Psoas muscle (tissue), 8 donors: ENCODE measurements at places on chromosomes 3 and 15. TPM values are rescaled to one million over a fixed set of nuclear protein-coding genes. Genes with fewer than 3 reads are reported as not detected.

Gene CPNE4
- total RNA-seq: not detected

Gene UBXN7
- total RNA-seq: 15.1 TPM

Gene WDR93
- total RNA-seq: not detected

Gene ROBO2
- total RNA-seq: 0.12 TPM

Gene COL6A5
- not detected for total RNA-seq

Gene CLSTN2
- total RNA-seq: 1.5 TPM

Gene ATP13A5
- not detected for total RNA-seq

Gene UNC13C
- total RNA-seq: 14.4 TPM

- H3K27me3 ChIP-seq: no peaks in the 10 kb centered on the region
- H3K4me1 ChIP-seq: no peaks in the 10 kb centered on the region
- H3K4me3 ChIP-seq: no peak overlapping the region
- no peaks in the 10 kb centered on the region for H3K36me3 ChIP-seq
- DNase-seq: no peak
Observed at GRCh38 chr3:29215948-29216347, 64.9 kb upstream of the RBMS3 start.

- no peak overlapping the region for H3K4me3 ChIP-seq
- DNase-seq: no peak
- no peaks in the 10 kb centered on the region for H3K36me3 ChIP-seq
- no peaks in the 10 kb centered on the region for H3K4me1 ChIP-seq
Observed at GRCh38 chr15:54312528-54312927, 334.3 kb downstream of the UNC13C start.

DNA sequence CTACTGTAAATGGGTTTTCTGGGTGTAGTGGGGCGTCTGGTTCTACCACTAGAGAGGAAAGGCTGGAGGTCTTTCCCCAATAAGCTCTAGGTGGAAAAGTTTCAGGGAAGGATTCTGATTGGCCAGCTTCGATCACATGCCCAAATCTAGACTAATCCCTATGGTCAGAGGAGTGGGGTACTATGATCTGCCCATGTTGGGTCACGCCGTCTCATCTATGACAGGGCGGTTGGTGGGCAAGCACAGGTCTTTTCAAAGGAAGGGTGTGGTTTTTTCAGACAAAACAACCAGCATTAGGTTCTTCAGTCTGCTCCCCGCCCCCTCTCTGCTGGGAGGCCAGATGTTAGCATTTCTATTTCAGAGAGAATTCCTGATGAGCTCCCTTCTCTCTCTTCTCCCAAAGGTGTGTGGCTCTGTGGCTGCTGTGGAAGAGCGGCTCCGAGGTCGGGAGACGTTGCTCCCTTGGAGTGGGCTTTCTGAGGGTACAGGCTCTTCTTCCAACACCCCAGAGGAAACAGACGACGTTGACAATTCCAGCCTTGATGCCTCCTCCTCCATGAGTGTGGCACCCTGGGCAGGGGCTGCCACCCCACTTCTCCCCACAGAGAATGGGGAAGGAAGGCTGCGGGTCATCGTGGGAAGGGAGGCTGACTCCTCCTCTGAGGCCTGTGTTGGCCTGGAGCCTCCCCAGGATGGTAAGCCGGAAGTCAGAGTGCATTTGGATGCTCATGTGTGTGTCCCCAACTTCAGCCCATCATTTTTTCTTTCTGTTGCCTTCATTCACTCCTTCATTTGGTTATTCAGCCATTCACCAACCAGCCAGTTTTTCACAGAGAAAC lies 9.7 kb upstream of the TATDN2 start:
- peaks cover 85% of the 10 kb centered on the region for H3K36me3 ChIP-seq
- no peaks in the 10 kb centered on the region for H3K27me3 ChIP-seq

DNA sequence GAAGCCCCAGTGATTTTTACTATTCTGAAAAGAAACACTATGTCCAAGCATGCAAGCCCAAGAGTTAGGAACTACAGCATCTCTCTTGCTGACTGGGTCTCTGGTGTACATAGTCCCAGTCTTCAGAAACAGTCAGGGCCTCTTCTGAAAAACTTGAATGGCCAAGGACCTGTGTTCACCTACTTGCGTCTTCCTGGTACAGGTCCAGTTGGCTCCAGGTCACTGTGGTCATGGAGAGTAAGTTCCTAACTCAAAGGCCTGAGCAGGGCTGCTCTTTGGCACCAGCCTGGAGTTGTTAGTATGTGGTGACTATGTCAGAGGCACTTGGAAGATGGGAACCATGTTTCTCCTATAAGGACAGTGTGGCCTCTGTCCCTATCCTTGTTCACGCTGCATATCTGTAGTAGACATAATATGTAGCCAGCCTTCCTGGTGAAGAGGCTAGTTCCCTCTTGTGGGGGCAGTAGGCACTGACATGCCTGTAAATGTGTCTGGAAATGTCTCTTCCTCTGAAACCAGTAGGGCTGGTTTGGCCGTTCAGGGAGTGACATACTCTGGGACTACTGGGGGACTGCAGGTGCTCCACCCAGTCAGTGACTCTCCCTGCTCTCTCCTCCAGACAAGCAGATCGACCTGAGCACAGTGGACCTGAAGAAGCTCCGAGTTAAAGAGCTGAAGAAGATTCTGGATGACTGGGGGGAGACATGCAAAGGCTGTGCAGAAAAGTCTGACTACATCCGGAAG lies 2.6 kb upstream of the RBM15B start:
- peaks cover 3% of the 10 kb centered on the region for H3K36me3 ChIP-seq
- no peak for DNase-seq
- H3K4me3 ChIP-seq: no peak overlapping the region
- no peaks in the 10 kb centered on the region for H3K27me3 ChIP-seq

DNA sequence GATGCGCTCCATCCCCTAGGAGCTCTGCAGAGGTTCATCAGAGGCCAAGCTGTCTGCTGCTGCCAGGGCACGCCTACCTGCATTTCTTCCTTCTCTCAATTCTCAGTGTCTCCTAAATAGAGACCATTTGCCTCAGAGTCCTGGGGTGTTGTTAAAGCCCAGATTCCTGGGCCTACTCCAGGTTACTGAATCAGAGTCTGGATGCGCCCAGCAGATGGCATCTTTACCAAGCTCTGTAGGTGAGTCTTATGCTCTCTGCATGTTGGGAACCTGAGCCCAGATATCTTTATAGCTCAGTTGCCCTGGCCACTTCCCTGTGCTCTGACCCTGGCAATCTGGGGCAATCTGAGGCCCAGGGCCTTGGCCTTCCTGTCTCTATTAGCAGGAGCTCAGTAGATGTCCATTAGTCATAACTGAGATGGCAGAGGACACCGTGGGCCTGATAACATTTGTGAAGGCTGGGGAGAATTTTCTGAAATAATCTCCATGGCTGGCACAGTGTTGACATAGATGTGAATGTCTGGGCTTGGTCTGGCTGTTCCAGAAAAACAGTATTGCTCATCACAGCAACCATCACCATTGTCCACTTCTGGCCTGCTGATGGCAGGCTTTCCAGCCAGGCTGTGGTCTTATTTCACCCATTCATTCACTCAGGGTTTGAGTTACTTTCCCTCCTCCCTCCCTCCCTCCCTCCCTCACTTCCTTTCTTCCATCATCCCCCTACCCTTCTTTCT lies 13.3 kb upstream of the RBP1 start:
- DNase-seq: no peak
- H3K4me1 ChIP-seq: no peaks in the 10 kb centered on the region
- no peaks in the 10 kb centered on the region for H3K36me3 ChIP-seq
- no peaks in the 10 kb centered on the region for H3K27me3 ChIP-seq

- no peaks in the 10 kb centered on the region for H3K36me3 ChIP-seq
- H3K27me3 ChIP-seq: no peaks in the 10 kb centered on the region
- no peaks in the 10 kb centered on the region for H3K4me1 ChIP-seq
- DNase-seq: no peak
- no peak overlapping the region for H3K4me3 ChIP-seq
Observed at GRCh38 chr15:81375461-81375860, 1.4 kb upstream of the TMC3 start.

- peak overlapping the region; percentile 42 for H3K4me3 ChIP-seq
- H3K27ac ChIP-seq: peak overlapping the region; percentile 73
- H3K36me3 ChIP-seq: no peaks in the 10 kb centered on the region
- H3K4me1 ChIP-seq: peaks cover 69% of the 10 kb centered on the region
- no peak for DNase-seq
Observed at GRCh38 chr3:63968612-63969350, 54.5 kb downstream of the PSMD6 start.

- peaks cover 42% of the 10 kb centered on the region for H3K27me3 ChIP-seq
- no peak overlapping the region for H3K4me3 ChIP-seq
- DNase-seq: no peak
- no peak overlapping the region for H3K27ac ChIP-seq
- no peaks in the 10 kb centered on the region for H3K4me1 ChIP-seq
Observed at GRCh38 chr15:60021589-60022378, 17.7 kb downstream of the FOXB1 start.

- H3K27ac ChIP-seq: no peak overlapping the region
- H3K4me3 ChIP-seq: no peak overlapping the region
- H3K4me1 ChIP-seq: no peaks in the 10 kb centered on the region
- H3K27me3 ChIP-seq: no peaks in the 10 kb centered on the region
- DNase-seq: no peak
Observed at GRCh38 chr3:116331380-116331779, 113.9 kb downstream of the LSAMP start.

- no peaks in the 10 kb centered on the region for H3K27me3 ChIP-seq
- no peaks in the 10 kb centered on the region for H3K4me1 ChIP-seq
- DNase-seq: no peak
- H3K36me3 ChIP-seq: no peaks in the 10 kb centered on the region
- H3K27ac ChIP-seq: no peak overlapping the region
- no peak overlapping the region for H3K4me3 ChIP-seq
Observed at GRCh38 chr15:72887376-72887775, 103.8 kb upstream of the ADPGK start.

DNA sequence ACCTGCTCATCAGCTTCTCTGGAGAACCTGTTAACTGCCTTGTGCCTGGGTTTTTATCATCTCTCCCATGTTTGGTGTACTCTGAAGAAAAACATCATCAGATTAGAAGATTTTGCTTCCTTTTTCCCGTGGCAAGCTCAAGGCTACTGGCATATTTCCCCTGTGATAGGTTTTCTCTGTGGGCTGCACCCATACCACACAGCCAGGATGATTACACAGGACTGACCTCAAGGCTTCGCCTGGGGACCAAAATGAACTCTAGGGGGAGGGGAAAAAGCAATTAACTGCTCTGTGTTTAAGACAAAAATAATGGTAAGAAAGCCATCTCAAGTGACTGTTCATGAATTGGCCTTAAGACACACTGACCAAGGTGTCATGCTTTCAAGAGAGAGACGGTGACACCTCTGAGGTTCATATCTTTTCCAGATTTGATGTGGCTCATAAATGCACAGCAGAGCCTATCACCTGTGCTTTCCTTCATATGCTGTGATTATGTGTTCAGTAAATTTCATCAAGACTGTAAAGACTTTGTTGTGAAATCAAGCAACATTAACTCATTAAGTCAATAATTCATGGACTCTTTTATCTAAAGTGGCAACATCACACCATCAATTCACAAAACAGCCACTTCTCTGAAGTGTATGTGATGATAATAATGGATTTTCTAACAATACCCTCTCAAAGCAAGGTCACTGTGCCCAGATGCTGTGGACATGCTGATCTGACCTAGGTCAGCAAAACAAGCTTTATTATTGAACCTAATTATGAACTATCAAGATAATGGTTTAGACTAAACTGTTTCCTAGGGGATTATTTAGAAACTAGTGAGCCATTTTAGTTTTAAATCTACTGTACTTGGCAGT lies 427.9 kb downstream of the WDR72 start:
- H3K27ac ChIP-seq: no peak overlapping the region
- H3K36me3 ChIP-seq: no peaks in the 10 kb centered on the region
- H3K27me3 ChIP-seq: no peaks in the 10 kb centered on the region
- DNase-seq: no peak

- peaks cover 48% of the 10 kb centered on the region for H3K36me3 ChIP-seq
- H3K27me3 ChIP-seq: peaks cover 4% of the 10 kb centered on the region
- no peak overlapping the region for H3K27ac ChIP-seq
- no peak for DNase-seq
Observed at GRCh38 chr15:28110481-28110881, 11.4 kb upstream of the OCA2 start.

DNA sequence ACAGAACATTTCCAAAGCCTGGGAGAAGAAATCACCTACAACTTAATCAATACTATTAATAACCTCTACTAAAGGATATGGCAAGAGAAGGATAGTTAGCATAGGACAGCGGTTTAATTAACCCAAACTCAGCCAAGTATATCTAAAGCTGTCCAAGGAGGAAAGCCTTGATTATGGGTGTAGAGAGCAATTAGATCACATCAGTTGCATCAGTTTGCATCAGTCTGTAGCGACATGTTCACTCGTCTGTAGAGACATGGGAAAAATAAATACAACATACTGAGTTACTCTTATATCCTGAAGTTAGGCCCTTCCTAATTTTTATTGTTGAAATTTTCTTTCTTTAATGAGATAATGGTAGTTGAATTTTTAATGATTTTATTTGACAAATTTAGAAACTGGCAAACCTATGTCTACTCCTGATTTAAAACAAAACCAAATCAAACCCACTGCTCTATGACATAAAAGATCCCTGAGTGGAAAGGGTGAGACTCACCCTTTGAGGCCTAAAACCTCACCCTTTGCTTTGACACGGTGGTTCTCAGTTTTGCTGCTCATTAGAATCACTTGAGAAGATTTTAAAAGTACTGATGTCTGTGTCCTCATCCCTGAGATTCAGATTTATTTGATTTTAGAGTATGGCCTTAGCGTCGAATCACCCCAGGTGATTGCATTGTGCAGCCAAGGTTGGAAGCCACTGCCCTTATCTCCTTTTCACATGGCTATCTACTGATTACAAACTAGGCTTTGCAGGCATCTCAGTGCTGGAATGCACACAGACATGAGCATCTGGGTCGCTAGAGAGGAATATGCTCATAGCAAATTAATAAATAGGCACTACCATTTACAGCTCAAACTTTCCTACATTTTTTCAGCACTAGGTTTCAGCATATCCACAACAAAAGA lies 2.8 kb upstream of the CLRN1 start:
- H3K36me3 ChIP-seq: no peaks in the 10 kb centered on the region
- DNase-seq: no peak
- H3K27me3 ChIP-seq: no peaks in the 10 kb centered on the region
- no peaks in the 10 kb centered on the region for H3K4me1 ChIP-seq
- no peak overlapping the region for H3K27ac ChIP-seq
